H9 (cell line): ENCODE measurements at places on chromosomes 13 and 19. TPM values are rescaled to one million over a fixed set of nuclear protein-coding genes. Genes with fewer than 3 reads are reported as not detected.

DNA sequence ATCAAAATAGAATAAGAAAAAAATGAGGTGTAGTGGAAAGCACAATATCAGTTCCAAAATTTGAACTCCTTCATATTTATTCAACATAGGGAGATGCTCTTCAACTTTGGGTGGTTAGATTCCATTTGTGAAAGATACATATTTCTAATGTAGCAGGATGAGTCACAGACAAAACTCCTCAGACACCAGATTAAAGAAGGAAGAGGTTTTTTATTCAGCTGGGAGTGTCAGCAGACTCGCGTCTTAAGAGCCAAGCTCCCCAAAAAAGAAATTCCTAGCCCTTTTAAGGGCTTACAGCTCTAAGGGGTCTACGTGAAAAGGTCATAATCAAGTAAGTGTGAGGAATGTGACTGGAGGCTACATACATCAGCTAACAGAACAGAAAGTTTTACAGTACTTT, 6.8 kb upstream of the ZNF765 start:
- no peaks in the 10 kb centered on the region for H3K27me3 ChIP-seq
- no peak overlapping the region for H3K27ac ChIP-seq
- peaks cover 42% of the 10 kb centered on the region for H3K36me3 ChIP-seq
- H3K4me1 ChIP-seq: 0 out of 2 replicates have a peak, but pooled peaks cover 3% of the 10 kb centered on the region

FFAR3 gene
- total RNA-seq: not detected in 2 replicates

DNA sequence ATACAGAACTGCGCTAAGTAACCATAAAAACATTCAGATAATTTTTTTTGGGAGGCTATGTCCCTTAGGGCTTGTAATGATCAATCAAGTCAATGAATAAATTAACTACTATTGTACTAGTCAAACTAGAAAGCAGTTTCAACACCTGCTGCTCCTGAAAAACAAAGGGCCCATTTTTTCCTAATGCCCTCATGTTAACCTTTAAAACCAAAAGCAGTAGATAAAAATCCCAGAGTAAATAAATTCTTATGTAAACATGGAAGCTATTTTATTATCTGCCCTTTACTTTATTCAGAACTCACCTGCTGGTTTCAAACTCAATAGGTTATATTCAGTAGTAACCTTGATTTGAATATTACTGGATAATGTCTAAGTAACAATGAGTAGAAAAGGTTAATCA, 159.5 kb upstream of the STARD13 start:
- H3K36me3 ChIP-seq: no peaks in the 10 kb centered on the region
- DNase-seq: no peak
- no peaks in the 10 kb centered on the region for H3K4me1 ChIP-seq
- no peaks in the 10 kb centered on the region for H3K27me3 ChIP-seq

DNA sequence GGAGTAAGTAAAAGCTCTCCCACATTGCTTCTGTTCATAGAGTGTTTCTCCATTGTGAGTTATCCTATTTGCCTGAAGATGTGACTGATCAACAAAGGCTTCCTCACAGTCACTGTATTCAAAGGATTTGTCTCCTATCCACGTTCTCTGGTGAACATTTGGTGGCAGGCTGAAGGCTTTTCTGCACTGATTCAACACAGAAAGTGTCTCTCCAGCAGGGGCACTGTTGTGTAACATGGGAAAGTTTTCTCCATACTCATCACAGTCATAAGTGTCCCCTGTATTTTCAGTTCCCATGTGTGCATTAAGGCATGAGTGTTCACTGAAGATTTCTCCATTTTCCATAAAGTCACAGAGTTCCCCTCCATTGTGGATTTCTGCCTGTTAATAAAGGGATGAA, 17.6 kb downstream of the ZNF121 start:
- no peaks in the 10 kb centered on the region for H3K27me3 ChIP-seq
- H3K36me3 ChIP-seq: peaks cover 99% of the 10 kb centered on the region
- H3K4me1 ChIP-seq: no peaks in the 10 kb centered on the region
- DNase-seq: no peak
- no peak overlapping the region for H3K4me3 ChIP-seq

DNA sequence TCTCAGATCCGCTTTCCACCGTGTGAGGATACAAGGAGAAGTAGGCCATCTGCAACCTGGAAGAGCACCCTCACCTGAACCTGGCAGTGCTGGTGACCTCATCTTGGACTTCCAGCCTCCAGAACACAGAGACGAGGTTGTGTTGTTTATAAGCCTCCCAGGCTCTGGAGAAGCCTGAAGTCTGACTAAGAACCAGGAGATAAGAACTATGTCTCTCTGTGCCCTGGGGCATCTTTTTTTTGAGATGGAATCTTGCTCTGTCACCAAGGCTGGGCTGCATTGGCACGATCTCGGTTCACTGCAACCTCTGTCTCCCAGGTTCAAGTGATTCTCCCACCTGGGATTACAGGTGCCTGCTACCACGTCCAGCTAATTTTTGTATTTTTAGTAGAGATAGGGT, 14.5 kb downstream of the FCGBP start:
- no peak overlapping the region for H3K4me3 ChIP-seq
- DNase-seq: no peak
- H3K27ac ChIP-seq: no peak overlapping the region
- no peaks in the 10 kb centered on the region for H3K27me3 ChIP-seq
- H3K36me3 ChIP-seq: no peaks in the 10 kb centered on the region

DNA sequence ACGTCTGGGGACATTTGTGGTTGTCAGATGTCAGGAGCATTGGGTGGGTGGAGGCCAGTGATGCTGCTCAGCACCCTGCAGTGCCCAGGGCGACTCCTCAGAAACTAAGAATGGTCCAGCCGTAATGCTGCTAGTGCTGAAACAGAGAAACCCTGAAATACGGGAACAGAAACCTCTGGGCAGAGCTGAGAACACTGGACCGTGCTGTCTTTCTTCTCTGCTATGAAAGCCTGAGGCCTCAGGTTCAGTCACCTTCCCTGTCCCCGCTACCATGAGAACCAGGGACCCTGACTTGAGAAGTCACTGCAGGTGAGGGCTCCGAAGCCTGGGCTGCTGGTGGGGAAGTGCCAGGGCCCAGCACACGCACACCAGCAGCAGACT, 13.4 kb downstream of the CAPS start:
- no peak overlapping the region for H3K27ac ChIP-seq
- H3K27me3 ChIP-seq: no peaks in the 10 kb centered on the region
- H3K36me3 ChIP-seq: peaks cover 87% of the 10 kb centered on the region
- H3K4me3 ChIP-seq: no peak overlapping the region

SIGLEC5 gene
- total RNA-seq: not detected in 2 replicates

- H3K27me3 ChIP-seq: no peaks in the 10 kb centered on the region; the same call in 1 of the 2 replicates
- no peaks in the 10 kb centered on the region; the same call in 2 of the 3 replicates for H3K36me3 ChIP-seq
- H3K4me3 ChIP-seq: peak overlapping the region; percentile 62
- H3K4me1 ChIP-seq: no peaks in the 10 kb centered on the region
- no peak overlapping the region for H3K27ac ChIP-seq
- peak; percentile 79 for DNase-seq
Observed at GRCh38 chr19:2253106-2254063, 2.8 kb downstream of the JSRP1 start.

DNA sequence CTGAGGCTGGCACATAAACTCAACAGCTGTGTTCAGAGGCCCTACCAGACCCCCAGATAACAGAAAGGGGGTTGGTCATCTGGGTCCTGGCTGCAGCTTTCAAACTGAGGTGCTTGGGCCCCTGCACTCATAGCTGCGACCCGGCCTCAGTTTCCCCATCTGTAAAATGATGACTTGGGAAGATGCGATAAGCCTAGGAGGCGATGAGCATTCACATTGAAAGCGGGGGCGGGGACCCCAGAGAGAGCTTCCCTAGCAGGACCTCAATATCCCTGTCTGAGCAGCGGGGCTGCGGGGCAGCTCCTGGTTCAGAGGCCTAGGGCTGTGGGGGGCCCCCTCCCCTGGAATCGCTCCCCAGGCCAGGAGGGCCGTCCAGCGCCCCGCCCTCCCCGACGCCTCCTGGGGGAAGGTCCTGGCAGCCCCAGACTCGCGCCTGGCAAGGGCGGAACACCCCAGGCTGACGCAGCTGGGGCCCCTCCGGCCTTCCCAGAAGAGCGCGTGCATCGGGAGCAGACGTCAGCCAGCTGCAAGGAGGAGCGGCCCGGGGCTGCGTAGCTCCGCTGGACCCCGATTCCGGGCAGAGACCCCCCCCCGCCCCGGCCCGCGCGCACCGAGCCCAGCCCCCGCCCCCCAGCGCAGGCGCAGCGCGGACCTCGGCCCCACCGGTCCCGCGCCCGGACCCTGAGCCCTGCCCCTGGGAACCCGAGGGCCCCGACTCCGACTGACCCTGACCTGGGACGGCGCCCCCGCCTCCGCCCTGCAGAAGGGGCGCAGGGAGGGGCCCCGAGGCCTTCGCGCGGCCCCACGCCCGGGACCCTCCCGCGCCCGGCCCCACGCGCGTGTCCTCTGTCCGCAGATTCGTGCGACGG, 3.5 kb downstream of the FSTL3 start:
- H3K4me1 ChIP-seq: no peaks in the 10 kb centered on the region
- peak overlapping the region; percentile 92 for H3K4me3 ChIP-seq
- H3K27ac ChIP-seq: no peak overlapping the region
- no peaks in the 10 kb centered on the region for H3K36me3 ChIP-seq
